ENCODE measurements at places on chromosomes 7 and 10.

GRCh38 chr7:98283127-98283886 lies 1.8 kb downstream of the BRI3 start:
- DNase-seq = peak; percentile 17

DNA sequence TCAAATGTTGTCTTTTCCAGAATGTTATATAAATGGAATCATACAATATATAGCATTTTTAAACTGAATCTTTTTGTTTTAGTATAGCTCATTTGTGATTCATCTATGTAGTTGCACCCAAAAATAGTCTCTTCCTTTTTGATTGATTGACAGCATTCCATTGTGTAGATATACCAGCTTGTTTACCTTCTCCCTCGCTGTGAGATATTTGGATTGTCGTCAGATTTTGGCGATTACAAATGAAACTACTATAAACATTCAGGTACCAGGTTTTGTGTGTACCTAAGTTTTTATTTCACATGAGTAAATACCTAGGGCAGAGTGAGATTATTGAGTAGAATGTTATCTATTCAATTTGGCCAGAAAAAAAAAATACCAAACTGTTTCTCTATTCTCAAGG lies 584.7 kb upstream of the SORCS1 start:
- no peak for DNase-seq

DNA sequence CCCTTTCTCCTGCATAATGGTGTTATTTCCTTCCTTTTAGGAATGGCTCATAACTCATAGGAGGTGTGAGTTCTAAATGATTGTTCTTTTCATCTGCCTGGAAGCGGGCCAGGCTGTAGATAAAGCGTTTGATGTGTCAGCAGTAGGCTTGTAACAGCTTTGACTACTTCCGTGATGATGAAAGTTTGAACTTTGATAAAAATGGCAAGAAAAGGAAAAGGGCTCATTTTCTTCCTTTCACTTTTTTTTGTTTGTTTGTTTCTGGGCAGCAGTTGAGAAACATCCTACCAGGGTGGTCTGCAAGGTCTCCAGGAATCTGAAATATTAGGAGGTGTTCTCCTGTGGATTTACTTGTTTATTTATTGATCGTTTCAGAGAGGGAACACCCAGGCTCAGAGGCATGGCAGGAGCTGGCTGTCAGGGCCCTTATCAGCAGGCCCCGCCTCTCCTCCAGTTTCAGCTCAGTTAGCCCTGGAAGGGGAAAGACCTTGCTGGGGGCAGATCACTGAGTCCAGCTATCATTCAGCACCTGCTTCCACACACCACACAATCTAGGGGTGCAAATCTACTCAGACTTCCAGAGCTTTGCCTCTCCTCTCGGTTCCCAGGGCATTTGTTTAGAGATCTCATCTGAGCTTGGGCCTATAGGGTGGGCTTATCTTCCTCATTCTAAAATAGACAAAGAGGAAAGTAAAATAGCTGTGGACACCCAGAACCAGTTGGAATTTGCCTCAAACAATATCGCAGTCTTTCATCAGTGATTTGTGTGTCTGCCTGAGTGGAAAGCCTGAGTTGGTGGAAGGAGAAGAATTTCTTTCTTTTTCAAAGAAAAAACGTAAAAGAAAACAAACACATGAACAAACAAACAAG lies 130.9 kb downstream of the BMPER start:
- no peak for DNase-seq

DNA sequence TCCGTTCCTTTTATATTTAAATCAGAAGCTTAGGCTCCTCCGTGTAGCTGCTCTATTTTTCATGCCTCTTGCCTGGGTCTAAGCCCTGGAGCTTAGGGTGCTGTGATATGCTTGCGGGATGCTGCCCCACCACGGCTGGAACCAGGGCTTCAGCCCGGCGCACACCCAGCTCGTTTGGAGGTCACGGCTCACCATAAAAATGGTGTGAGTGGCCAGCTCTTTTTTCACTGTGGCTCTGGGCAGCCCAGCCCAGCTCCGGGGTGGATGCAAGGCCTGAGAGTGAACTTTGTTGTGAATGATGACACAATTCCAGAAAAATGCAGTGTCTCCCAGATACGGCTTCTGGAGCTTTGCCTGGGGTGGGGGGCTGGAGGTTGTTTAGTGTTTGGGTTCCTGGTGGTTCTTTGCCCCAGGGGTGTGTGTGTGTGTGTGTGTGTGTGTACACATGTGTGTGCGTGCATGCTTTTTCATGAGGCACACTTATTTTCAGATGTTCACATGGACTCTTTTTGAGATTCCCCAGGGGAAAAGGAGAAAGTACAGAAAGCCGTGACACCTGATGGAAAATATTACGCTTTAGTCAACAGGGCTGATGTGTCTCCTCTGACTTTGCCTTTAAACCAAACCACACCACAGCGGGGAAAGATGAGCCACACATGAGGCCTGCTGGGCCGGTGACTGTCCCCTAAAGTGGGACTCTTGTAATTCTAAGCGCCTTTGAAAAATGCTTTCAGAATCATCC lies 46.2 kb downstream of the GRK5 start:
- peak; percentile 85 for DNase-seq

DNA sequence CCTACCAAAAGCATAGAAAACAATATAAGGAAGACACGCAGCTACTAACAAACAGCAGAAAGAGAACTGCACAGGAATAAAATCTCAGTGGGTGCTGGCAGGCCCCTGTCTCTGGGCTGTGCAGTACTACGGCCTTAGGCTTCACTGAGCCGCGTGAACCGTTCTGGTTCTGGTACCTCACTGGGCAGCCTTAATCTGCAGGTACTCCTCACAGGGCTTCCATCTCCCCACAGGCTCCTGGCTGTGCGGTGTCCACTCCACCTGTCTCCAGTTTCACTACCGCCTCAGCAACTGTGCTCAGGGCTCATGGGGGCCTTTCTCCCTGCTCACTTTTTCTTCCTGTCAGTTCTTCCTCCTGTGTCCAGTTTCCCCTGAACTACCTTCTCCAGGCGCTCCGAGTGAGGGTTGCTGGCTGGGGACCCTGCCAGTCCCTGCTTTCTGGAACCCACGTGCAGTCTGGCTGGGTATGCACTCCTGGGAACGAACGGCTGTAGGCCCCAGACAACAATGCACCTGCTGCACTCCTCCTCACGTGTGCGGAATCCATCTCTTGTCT lies 75.7 kb downstream of the VIPR2 start:
- DNase-seq = no peak

- no peak for DNase-seq
Measured at GRCh38 chr7:43768887-43769272, 10.4 kb downstream of the BLVRA start.

- DNase-seq = no peak
Measured at GRCh38 chr7:103065667-103066066, 8.9 kb downstream of the FBXL13 start.

- no peak for DNase-seq
Measured at GRCh38 chr7:80611353-80611752, 27.1 kb upstream of the CD36 start.

GRCh38 chr7:31794851-31795344 lies 107.9 kb downstream of the PPP1R17 start:
- no peak for DNase-seq

- DNase-seq = no peak
Measured at GRCh38 chr10:54485971-54486370, 315.1 kb downstream of the PCDH15 start.

Measured in muscle of arm (tissue), 14 donors.